ENCODE measurements at places on chromosomes 7 and 10.
A peak's percentile ranks its signal among the peaks of the same experiment; 100 is the strongest.

GRCh38 chr7:106542550-106543220 lies 118.3 kb downstream of the CCDC71L start:
- DNase-seq = peak; percentile 63

DNA sequence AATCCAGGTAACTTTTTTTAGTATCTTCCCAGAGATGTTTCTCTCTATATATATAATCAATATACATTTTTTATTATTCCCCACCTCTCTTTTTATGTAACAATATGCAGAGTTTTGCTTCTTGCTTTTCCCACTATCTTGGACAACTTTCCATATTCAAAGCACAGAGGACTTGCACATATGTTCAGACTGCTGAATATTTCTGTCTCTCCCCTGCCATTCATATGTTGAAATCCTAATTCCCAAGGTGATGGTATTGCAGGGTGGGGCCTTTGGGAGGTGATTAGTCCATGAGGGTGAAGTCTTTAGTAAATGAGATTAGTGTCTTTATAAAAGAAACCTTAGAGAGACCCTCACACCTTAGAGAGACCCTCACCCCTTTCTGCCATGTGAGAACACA lies 72.8 kb downstream of the CFTR start:
- DNase-seq = no peak

GRCh38 chr7:5451391-5451790 lies 27.8 kb upstream of the TNRC18 start:
- no peak for DNase-seq

- DNase-seq = no peak
Observed at GRCh38 chr10:62803724-62804355, 680 bp upstream of the ADO start.

DNA sequence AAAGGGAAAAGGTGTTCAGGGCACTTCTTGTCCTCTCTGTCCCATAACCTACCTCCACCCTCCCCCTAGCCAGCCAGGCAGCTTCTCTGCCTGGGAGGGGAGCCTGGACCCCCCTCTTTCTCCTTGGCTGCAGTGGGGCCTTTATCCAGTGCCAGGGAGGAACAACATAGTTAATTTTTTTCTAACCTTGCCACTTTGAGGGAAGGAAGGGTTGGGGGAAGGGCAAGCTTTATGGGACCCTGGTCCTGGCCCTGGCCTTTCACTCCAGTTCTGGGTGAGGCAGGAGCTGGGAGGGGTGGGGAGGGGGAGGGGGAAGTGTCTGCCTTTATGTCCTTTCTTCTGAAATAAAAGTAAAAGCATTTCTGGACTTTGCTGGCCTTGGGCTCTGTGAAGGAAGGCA lies 4.5 kb downstream of the VGF start:
- DNase-seq = no peak

DNA sequence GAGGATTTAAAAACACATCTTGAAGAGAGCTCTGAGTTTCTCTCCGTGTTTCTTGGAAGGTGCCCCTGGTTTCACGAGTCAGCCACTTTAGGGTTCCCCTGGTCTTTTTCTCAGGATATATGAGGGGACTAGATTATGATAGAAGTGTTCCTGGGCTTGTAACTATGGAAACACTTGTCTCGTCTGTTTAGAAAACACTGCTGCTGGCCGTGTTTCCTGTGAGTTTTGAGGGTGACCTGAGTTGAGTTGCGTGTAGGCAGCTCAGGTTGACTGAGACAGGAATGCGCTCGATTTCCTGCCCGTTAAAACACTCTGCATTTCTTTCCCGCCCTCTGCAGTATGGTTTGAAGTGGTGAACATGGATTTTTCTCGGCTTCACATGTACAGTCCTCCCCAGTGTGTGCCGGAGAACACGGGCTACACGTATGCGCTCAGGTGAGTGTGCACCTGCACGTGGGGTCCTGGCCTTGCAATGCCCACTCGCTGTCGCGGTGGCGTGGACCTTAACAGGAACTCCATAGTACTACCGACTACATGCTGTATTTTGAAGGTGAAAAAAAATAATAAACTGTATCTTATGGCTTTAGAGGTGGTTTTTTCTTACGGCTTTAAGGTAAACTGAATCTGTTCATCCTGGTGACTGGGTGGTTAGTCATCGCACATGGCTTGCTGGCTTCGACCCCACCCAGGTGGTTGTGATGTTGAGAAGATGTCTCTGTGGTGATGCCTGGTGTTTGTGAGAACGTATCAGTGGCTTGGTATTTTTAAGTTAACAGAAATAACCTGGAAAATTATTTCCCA lies at the start of gene SUN1:
SUN1 (plus strand) TSS at position 310 of the 801 bp plus-strand sequence; CDS start at position 359, 49 bp downstream.
- DNase-seq = peak; percentile 98

- DNase-seq = no peak
Observed at GRCh38 chr7:22944022-22944421, 69.9 kb downstream of the HYCC1 start.

DNA sequence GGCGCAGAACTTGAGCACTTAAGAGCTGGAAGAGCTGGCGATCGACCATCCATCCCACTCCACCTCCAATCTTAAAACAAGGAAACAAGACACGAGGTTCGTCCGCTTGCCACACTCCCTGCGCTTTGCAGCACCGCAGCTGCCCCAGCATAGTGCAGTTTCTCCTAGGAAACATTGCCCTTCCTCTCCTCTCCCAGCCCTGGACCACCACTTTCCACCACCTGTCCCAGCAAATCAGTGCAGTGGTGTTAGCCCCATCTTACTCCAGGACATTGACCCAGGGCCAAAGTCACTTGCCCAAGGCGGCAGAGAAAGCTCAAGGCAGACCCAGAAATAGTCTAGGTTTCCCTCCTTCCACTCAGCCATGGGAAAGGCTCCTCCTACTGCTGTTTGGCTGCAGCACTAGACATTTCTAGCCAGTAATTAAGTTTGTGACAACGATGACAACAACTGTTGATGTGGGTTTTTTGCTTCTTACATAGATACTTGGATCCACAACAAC lies 1.5 kb upstream of the PARD3 start:
- DNase-seq = no peak

GRCh38 chr10:71423250-71423649 lies 26.5 kb downstream of the CDH23 start:
- DNase-seq = no peak

GRCh38 chr10:102988404-102989314 lies 70.6 kb downstream of the CNNM2 start:
- no peak for DNase-seq

- no peak for DNase-seq
Observed at GRCh38 chr7:96538632-96539031, 171.0 kb downstream of the SEM1 start.

DNA sequence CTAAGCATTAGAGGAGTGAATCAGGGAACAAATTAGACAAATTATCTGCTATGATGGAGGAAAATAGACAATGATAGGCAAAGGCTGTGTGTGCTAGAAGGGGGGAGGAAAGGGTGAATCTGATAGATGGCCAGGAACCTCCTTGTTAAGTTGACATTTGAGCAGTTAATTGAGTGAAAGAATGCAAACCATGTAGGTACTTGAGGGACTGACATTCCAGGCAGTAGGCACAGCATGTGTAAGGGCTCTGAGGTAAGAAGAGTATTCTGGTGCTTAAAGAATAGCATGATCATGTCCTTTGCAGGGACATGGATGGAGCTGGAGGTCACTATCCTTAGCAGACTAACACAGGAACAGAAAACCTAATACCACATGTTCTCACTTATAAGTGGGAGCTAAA lies 48.6 kb upstream of the TES start:
- no peak for DNase-seq

- no peak for DNase-seq
Observed at GRCh38 chr7:43248553-43248952, 136.1 kb downstream of the HECW1 start.

DNA sequence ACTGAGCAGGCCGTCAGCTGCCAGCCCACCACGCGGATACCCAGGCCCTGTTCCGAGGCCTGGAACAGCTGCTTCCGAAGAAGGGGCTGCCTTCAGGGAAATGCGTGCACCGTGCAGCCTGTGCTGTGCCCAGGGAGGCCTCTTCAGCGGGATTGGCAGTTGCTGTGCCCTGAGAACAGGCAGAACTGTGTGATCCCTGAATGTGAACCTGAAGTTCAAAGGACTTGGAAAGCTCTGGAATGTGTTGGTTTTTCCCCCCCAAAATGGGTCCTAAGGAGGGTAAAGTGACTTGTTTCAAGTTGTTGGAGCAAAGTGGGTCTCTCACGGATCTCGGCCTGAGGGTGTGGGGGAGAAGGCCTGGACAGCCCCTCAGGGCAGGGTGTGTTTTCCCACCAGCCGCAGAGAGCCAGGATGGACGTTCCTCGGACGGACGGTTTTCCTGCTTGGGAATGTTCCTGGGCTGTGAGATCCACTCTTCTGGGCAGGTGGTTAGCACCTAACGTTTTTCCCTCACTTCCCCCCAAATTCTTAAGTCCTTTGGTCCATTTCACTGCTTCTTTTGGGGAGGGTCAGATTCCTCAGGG lies 2.1 kb downstream of the SPRN start:
- no peak for DNase-seq

GRCh38 chr10:7984325-7984724 lies 70.2 kb upstream of the GATA3 start:
- no peak for DNase-seq

GRCh38 chr7:22295402-22296264 lies 61.3 kb downstream of the RAPGEF5 start:
- no peak for DNase-seq

DNA sequence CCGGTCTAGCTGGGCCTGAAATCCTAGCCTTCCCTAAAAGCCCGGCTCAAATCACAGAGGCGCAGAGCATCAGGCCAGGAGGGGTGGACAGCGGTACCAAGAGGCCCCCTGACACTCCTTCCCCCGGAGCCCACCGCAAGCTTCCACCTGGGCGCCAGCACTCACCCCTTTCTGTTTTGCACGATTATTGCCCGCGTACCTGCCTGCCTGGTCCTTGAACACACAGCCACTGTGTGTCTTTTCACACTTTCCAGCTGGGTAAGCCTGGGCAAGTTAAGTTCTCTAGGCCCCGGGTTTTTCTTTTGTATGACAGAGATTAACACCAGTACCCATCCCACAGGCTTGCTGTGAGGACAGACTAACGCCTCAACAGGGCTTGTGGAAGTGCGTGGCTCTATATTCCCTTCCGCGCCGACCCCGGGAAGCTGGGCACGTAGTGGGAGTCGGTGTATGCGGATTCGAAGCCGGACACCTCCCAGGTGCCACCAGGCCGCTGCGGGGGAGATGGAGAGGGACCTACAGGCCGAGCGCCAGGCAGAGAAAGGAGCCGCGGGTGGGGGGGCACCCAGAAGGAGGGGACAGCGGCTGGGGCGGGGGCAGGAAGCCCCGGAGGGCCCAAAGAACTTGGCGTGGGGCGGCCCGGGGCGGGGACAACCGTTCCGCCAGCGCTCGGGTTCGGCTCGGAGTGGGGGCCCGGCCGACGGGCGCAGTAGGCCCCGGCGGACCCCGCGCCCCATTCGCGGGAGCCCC lies 792 bp downstream of the ZNF746 start:
- peak; percentile 7 for DNase-seq

GRCh38 chr7:3345699-3346481 lies 44.8 kb downstream of the SDK1 start:
- no peak for DNase-seq

DNA sequence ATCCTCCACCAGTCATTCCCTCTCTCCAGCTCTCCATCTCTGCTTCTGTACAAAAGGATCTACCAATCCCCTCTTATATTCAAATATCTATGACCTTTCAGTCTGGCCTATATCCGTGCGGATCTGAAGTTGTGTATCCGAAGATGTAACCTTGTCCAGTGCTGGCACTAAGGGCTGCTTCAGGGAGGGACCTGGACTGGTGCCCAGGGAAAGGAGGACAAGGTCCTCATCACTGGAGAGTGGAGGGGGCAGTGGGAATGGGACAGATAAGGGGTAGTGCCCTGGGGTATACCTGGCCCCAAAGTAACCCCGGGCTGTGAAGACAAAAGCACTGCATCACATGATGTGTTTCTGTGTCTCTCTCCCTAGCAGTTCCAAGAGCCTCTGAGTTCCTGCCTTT lies 1.8 kb downstream of the TMEM225B start:
- DNase-seq = no peak

- no peak for DNase-seq
Observed at GRCh38 chr10:119395280-119396007, 147.1 kb downstream of the RGS10 start.

- no peak for DNase-seq
Observed at GRCh38 chr7:134992626-134993179, 6.4 kb downstream of the AGBL3 start.

DNA sequence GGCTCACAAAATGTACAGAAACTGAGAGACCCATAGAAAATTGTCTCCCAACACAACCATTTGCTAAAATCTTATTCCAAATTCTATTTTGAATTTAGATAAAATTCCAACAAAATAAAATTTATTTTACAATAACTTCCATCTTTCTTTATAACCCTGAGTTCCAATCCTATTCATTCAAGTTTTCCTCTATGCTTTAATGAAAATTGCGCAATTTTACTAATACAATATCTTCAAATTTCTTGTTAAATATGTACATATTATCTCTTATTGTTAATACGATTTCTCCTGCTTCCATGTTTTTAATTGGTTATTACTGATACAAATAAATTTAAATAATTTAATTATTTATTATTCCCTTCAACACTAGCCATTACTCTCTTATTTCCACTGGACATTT lies 645.2 kb upstream of the COBL start:
- no peak for DNase-seq

DNA sequence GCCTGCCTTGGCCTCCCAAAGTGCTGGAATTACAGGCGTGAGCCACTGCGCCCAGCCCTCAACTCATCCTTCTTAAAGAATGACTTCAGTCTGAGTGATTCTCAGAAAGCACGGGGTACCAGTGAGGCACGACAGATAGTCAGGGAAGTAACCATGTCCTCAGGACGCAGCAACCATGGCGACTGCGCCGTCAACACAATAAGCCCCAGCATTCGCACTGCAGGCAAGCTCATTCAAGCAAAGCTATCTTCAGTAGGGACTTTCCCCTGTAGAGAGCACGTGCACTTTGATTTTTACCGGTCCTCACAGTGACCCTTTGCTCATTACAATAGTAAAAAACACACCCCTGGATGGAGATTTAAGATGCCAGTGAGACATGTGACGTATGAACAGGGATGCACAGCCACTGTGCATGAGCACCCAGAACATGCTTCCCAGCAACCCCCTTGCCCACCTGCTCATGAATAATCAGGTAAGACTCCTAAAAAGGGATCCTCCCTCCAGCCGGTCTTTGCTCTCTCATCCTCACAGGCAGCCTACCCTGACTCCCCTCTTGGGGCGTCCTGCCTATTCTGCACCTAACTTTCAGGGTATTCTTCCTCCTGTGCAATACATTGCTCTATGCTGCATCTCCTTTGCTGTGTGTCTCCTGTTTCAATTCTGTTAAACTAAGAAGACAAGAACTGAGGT lies 9.1 kb downstream of the WDR86 start:
- DNase-seq = no peak

GRCh38 chr7:102978284-102978683 lies 65.5 kb downstream of the LRRC17 start:
- DNase-seq = peak; percentile 34

DNA sequence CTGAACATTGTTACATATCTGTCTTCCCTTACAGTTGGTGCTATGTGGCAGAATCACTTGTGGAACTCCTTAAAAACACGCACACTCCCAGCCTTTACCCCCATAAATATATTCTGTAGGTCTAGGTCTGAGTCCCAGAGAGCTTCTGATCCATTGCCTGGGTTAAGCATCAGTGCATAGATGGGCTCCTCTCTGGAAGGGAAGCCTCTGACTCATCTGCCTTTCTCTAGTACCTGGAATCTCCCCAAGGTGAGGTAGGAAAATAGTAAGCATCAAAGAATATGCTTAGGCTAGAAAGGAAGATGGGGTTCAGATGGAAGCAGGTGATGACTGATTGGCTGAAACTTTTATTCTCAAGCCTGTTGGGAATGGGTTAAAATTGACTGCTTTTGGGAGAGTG lies 26.1 kb downstream of the PROSER2 start:
- no peak for DNase-seq

- no peak for DNase-seq
Observed at GRCh38 chr10:36533861-36534260, 591.5 kb upstream of the ANKRD30A start.

GRCh38 chr7:50791938-50792341 lies 9.2 kb upstream of the GRB10 start:
- peak; percentile 48 for DNase-seq

Measured in RWPE1 (cell line).